Pons (tissue), 1 donor: ENCODE measurements at places on chromosomes 5 and 9.
A peak's percentile ranks its signal among the peaks of the same experiment; 100 is the strongest.

- no peak for DNase-seq
These were observed 33.3 kb downstream of the IPPK start for GRCh38 chr9:92636627-92637026.

DNA sequence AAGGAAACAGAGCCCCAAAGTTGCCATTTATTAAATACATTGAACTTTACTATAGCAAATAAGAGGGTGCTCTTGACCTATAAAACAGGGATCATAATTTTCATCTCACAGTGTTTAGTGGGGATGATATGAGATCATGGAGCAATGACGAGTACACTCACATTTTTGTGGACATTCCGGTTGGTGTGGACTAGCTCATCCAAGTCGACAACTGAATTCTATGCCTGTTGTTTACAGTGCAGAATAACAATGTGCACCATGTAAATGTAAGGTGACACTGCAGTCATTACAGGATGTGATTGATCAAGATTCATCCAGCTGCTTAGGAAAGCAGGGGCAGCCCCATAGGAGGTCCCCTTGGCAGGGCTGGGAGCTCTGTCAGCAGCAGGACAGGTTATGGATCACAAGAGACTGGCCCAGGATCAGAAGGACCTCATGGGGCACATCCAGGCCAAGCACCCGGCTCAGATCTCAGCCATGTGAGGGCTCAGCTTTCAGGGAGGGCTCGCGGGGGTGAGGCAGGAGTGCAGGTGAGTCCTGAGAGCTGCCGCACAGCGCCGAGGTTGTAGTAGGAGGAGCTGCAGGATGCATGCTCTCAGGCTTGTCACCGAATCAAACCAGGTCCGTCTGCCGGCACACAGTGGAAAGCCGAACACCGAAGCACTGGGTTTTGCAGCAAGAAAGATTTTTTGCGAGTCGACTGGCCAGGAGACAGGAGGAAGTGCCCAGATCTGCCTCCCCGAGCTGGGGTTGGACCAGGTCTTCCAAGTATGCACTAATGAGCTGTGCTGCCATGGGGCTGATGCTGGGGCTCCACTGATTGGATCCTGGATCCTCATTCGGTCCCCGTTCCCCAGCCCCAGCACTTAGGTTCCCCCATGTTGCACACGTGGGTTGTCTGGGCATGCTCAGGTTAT is 28.2 kb downstream of the MRPL36 start:
- DNase-seq: no peak

- DNase-seq: no peak
These were observed 5.6 kb downstream of the WNK2 start for GRCh38 chr9:93189369-93190132.

DNA sequence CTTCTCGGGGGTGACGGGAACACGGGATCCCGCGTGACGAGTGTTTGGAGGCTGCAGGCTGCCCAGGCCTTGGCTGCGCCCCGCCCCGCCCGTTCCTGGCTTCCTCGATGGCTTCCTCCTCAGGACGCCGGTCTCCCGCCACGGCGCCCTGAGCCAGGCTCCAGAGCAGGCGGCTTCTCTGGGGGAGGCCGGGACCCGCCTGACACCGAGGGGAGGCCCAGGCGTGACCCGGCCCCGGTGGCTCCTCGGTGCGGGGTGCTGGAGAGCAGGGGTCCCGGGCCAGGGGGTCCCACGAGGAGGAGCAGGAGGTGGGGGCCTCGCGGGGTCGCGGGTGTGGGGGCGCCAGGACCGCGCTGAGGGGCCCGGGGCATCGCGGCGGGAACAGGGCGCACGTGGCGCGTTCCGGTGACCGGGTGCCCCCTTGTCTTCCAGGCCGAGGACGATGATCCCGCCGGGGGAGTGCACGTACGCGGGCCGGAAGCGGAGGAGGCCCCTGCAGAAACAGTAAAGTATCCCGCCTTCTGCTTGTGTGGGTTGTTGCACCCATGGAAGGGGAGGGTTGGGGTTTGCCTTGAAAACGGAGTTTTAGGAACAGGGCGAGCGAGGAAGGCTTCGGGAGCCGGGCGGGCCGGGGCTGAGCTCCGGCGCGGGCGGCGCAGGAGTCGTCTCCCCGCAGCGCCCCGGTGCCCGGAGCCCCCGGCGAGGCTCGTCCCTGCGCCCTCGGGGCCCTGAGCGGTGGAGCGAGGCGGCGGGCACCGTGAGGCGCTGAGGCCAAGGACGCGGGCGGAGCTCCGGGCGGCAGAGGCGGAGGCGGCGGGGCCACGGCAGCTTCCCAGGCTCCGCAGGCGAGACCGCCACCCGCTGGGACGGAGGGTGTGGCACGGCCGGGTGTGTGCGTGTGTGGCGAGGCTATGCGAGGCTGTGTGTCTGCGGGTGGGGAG is 22.2 kb downstream of the AHRR start:
- DNase-seq: no peak

- DNase-seq: no peak
These were observed 36.0 kb downstream of the SH3GL2 start for GRCh38 chr9:17614903-17615302.

GRCh38 chr9:10354591-10354990 is 258.2 kb downstream of the PTPRD start:
- no peak for DNase-seq

DNA sequence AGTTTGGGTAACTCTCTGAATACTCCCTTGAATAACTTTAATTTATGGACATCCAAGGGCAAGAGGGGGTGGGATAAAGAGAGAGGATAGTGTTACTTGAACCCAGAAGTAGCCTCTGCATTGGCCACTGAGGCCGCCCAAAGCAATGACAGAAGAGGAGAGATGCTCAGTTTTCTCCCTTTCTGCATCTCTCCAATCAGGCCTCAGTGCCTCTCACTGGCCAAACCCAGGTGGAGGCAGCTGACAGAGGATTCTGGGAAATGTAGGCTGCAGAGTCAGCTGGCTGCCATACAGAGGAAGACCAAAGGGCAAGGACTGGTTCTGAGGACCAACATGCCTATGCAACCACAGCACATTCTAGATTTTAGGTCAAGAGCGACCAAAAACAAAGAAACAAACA is 719.4 kb downstream of the MAT2B start:
- DNase-seq: no peak

DNA sequence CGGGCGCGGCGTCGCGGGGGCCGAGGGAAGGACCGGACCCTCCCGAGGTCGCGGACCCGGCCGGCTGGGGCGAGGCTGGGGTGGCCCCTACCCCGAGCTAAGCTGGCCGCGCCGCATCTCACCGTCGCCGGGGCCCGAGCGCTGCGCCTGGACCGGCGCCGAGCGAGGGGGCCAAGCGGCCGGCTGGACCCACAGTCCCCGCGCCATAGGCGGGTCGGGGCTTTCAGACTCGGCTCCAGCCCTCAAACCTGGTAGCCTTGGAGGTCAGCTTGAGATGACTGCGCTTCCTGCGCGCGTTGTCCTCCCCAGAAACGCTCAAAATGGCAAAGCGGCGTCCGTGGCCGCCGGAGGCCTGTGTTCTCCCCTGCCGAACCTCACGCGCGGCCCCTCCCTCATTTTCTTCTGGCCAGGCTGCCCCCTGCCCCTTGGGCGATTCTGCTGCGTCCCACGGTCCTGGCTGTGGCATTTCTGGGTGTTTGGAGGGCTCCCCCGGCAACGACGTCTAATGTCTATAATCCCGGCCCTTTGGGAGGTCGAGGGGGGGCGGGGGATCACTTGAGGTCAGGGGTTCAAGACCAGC is 8.7 kb upstream of the GRIN1 start:
- DNase-seq: no peak

DNA sequence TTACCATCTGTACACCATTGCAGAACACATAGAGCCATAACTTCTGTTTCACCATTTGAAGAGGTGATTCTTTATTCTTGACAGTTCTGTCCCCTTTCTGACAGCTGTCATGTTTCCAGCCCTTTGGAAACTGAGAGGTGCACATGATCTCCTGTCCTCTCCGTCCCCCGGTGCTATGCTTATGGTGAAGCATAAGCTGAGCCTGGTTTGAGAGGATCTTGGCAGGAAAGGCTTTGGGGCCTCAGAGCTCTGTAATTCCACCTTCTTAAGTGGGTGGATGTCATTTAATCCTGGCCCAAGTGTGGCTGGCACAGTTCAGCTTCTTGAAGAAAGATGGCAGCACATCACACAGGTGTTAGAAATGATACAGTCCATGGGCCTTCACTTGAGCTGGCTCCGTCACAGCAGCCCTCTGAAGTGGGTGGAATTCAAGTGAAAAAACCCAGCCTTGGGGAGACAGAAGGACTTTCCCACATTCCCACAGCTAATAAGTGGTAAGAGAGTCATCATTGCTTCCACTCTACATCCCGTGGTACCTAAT is 30.7 kb upstream of the GRPEL2 start:
- no peak for DNase-seq

GRCh38 chr5:75050415-75050814 is 1.9 kb downstream of the GCNT4 start:
- DNase-seq: no peak

DNA sequence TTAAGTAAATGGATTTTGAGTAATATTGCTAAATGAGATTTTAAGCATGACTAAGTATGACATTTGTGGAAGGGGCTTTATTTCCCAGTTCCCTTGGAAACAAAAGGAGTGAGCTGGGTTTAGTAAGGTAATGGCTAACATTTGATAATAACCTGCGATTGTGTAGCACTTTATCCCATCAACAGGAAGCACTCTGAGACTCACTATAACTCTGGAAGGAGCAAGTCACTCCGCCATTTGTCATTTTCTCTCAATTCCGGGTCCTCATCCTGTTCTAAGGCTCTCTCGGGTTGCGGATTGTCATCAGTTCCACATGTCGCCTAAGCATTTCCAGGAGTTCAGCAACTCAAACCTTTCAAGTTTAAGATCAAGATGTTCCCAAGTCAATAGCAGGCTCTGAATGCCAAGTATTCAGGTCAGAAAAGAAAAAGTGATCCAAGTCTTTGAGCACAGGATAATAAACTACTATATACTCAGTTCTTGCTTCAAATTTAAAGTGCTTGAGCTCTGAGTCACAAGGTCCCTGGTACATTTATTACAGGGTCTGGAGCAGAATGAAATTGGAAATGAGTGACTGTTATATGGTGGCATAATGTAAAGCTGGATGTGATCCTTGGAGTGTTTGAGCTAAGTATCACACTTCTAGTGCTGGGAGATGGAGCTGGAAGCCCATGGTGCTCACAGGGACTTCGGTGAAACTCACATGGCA is 39.3 kb downstream of the CAPSL start:
- no peak for DNase-seq

GRCh38 chr9:114501796-114502682 is 3.2 kb downstream of the WHRN start:
- peak; percentile 81 for DNase-seq

- no peak for DNase-seq
These were observed 13.3 kb downstream of the PHF2 start for GRCh38 chr9:93589688-93590087.

GRCh38 chr9:38675211-38675610 is 44.7 kb downstream of the FAM240B start:
- DNase-seq: no peak

DNA sequence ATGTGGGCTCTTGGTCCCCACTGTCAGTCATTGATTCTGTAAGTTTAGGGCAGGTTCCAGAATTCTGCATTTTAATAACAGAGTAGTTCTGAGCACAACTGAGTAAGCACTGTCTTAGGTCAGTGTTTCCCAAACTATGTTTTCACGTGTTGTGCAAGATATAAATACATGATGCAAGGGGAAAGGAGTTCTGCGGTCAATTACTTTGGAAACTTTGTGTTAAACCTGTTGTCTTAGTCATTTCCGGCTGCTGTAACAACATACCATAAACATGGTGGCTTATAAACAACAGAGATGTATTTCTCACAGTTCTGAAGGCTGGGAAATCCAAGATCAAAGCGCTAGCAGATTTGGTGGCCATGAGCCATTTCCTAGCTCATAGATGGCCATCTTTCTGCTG is 69.8 kb downstream of the EQTN start:
- DNase-seq: no peak

GRCh38 chr5:122141751-122142150 is 12.4 kb downstream of the ZNF474 start:
- DNase-seq: no peak

- no peak for DNase-seq
These were observed 7.9 kb downstream of the KCNIP1 start for GRCh38 chr5:170511551-170512258.

DNA sequence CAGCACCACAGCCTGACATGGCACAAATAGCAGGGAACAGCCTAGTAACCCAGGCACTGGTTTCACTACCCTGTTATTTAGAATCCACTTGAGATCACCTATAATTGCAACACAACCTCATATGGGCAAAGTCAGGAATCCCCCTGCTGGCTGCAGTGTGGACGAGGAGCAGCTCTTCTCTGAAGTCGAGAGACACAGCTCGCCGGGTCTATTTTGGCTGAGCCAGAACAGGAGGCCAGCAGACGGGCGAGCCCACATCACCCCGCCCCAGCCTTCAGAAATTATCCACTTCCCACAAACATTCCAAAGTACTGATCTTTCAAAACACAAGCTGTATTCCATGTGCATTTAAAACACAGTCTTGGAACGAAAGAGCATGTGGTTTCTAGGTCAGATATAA is 179.0 kb downstream of the ROR2 start:
- no peak for DNase-seq

DNA sequence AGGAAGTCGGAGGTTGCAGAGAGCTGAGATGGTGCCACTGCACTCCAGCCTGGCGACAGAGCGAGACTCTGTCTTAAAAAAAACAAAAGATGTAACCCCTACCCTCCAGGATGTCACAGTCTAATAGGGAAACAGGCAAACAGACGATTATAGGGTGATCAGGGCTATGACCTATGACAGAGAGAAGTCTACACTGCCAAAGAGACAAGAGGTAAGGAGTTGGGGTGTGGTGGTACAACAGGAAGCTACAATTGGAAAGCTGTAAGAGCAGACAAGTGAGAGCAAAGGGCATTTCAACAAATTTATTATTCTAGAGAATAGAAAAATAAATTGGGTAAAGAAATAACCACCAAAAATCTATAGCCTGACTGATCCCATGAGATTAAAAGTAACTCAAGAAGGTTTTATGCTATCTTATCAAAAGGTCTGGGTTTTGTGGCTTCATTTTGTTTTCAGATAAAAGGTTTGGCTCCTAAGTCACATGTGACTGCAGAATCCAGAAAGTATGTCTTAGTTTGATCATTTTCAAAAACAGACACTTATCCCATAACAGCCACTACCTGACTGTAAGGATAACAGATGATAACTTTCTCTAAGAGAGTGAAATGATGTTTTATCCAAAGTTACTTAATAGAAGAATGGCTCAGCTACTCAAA is 7.3 kb downstream of the CDC26 start:
- no peak for DNase-seq

DNA sequence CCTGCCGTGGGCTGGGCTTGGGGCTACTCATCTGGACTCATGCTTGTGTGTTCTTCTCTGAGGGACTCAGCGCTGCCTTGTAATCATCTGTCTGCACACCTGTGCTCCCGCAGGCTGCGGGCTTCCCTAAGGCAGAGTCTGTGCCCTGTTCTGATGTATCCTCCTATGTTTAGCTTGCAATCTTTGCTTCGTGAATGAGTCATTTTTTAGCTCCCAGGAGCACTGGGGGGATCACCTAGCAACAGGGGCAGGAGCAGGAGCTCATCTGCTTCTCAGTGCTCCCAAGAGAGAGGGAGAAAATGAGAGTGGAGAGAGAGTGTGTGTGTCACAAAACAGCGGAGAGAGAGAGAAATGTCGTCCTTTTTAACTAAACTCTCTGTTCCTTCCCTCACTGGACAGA is 202.4 kb upstream of the ZNF618 start:
- no peak for DNase-seq
